Peyer's patch (tissue), 4 donors: ENCODE measurements at places on chromosomes 11 and 22.

- no peak for DNase-seq
Measured at GRCh38 chr22:43743131-43743530, 69.0 kb downstream of the EFCAB6 start.

DNA sequence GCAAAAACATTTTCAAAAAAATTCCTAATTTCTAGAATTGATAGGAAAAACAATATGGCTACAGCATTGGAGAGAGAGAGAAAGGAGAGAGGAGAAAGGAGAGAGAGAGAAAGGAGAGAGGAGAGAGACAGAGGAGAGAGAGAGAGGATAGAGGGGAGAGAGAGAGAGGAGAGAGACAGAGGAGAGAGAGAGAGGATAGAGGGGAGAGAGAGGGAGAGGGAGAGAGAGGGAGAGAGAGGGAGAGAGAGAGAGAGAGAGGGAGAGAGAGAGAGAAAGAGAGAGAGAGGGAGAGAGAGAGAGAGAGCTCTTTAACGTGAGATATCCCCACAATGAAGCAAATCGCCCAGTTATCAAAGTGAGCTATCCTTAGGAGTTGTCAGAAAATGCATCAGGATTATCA lies 737 bp upstream of the TYR start:
- DNase-seq = no peak

- peak; percentile 81 for DNase-seq
Measured at GRCh38 chr11:65498042-65498726, 661 bp upstream of the MALAT1 start.

DNA sequence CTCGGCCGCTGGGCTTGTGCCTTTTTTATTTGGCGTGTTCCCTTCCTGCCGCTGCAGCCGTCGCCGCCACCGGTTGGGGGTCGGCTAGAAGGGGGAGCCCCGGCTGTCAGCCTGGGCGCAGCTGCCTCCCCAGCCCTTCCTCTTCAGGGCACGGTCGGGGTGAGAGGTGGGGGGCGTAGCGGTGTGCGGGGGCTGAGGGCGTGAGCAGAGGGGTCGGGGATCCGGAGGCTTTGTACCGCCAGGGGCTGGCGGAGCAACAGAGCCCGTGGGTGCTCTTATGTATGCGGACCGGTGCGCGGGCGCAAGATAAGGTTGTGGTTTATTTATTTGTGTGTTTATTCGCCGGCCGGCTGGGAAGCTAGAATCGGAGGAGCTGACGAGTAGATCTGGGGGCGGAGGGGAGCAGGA lies 477 bp downstream of the ZBTB16 start:
- peak; percentile 73 for DNase-seq

- DNase-seq = no peak
Measured at GRCh38 chr22:38631724-38632123, 24.5 kb downstream of the FAM227A start.

DNA sequence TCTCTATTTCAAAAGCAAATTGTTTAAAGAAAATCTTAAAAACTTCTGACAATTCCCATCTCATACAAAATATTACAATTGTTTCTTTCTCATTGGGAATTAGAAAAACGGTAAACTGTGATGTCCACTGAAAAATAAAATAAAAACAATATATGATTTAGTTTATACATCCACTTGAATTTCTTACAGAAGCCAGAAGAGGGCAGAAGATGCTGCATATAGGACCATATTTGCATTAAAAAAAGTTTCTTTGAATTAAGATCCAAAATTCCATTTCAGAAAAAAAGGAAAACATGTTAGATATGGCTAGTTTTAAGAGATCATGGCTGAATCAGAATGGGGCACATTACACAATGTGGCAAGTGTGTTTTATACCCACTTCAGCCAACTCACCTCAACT lies 39.3 kb upstream of the LRRC4C start:
- no peak for DNase-seq

GRCh38 chr11:93225662-93226061 lies 27.9 kb upstream of the SLC36A4 start:
- no peak for DNase-seq

- no peak for DNase-seq
Measured at GRCh38 chr11:130115218-130115617, 44.4 kb upstream of the ST14 start.

- DNase-seq = no peak
Measured at GRCh38 chr11:33005175-33005574, 10.5 kb upstream of the DEPDC7 start.

DNA sequence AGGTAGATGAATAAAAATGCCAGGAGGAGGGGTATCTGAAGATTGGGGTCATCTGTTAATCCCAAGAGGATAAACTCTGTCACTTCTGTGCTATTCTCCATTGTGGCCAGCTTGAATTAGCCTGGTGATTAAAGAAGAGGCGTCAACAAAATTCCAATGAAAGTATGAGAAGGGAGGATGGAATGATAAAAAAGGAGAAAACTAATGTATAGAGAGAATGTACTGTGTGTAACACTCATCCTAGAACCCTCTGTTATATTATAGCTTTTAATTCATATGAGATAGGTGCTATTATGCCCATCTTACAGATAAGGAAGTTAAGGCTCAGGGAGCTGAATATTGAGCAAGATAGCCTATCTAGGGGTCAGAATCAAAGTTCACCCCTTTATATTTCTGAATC lies at the start of gene OR5B21:
Gene OR5B21, minus strand, starts transcription at position 101 of the 400 bp plus-strand sequence. Its CDS starts 0 bp downstream, at position 101.
- DNase-seq = no peak

GRCh38 chr11:8221046-8221723 lies 42.5 kb downstream of the LMO1 start:
- DNase-seq = no peak

GRCh38 chr11:112185883-112186282 lies 10.6 kb downstream of the BCO2 start:
- no peak for DNase-seq

- DNase-seq = peak; percentile 57
Measured at GRCh38 chr11:102111787-102112508, 1.7 kb downstream of the YAP1 start.

GRCh38 chr11:111736621-111737443 lies 29.4 kb downstream of the PPP2R1B start:
- no peak for DNase-seq

GRCh38 chr11:103731670-103732069 lies 304.8 kb upstream of the DDI1 start:
- no peak for DNase-seq

- no peak for DNase-seq
Measured at GRCh38 chr11:105389952-105390351, 219.9 kb upstream of the GRIA4 start.

DNA sequence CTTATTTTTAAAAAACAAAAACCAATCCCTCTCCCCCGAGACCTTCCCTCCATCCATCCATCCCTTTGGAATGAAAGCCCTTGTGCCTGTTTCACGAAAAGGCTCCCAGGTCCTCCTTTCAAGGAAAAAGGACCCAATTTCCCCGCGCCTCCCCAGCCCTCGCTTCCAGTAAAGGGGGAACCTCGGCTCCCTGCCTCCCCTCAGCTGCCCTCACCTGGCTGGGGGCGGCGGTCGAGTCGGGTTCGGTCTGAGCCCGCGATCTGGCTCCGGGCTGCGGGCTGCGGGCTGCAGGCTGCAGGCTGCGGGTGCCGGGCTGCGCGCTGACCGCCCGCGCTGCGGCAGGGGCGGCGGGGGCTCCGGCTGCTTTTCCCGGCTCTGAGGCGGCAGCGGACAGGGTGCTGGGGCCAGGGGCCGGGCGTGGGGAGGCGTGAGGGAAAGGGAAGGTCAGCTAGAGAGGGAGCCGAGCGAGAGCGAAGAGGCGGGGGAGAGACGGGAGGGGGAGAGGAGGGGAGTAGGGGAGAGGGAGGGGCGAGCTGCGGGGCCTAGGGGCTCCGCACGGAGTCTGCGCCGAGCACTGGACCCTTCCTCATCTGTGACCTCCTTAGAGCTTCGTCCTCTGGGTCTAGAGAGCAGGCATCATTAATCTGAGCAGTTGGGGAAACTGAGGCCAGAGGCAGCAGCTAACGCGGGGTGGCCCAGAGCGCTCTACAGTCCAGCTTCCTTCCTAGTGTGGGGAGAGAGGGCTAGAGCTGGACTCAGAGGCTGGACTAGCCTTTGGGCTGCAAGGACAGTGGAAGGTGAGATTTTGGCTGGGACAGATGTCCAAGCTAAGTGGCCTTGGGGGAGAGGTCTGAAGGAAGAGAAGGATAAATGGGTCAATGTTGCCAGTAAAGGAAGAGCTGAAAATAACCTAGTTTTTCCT lies at the start of gene C1QTNF4:
Gene C1QTNF4, minus strand, starts transcription at position 478 of the 922 bp plus-strand sequence. CDS start 3,601 bp downstream, outside the sequence.
- no peak for DNase-seq

DNA sequence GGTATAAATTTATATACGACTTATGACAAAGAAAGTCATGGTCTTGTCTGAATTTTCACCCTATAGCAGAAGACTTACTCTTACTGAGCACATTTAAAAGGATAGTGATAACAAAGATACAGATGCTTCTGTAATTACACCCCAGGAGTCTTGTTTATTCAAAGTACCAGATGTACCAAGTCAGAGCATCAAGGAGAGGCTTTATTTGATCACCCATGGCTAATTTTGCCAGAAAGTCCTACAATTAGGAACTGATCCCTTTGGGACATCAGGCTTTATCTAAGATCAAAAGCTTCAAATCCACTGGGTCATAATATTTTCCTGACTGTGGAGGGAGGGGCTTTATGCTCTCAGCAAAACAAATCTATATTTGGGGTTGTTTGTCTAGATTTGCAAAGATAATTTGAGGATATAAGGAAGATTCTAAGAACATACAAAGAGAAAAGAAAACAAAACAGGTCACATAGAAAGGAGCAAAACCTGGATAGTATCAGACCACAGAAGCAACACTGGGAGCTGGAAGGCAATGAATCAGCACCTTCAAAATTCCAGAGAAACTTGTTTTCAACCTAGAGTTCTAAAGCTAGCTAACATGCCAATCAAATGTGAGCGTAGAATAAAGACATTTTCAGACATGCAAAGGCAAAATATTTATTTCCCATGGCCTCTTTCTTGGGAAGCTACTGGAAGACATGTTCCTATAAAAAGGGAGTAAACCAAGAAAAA lies 124.8 kb upstream of the CSNK2A3 start:
- DNase-seq = no peak

DNA sequence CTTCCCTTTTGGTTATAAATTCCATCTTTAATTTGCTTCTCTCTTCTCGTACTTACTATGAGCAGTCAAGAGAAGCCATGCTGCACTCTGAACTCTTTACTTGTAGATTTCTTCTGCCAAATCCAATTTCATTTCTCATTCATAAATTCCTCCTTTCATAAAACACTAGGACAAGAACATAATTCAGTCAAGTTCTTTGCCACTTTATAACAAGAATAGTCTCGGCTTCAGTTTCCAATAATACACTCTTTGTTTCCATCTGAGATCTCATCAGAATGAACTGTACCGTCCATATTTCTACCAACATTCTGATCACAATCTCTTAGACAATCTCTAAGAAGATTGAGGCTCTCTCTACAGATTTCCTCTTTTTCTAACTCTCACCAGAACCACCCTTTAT lies 25.1 kb downstream of the IZUMO1R start:
- no peak for DNase-seq

DNA sequence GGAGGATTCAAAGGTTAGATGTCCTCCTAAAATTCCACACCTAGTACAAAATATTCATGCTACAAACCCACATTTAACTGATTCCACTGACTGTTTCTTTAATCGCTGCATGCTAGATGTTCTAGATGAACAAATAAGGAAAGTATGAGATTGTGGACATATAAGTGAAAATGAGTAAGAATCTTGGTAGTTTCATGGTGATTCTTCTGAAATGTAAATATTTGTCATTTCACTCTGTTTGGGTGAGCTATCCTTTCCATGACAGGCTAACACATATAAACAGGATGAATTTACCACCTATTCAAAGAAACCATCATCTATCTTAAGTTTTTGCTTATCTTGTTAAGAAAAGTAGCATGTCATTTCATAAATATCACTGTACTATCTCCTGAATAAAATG lies 14.8 kb downstream of the OR5B3 start:
- DNase-seq = no peak

GRCh38 chr11:125591649-125592304 lies 875 bp upstream of the STT3A start:
- DNase-seq = peak; percentile 42

DNA sequence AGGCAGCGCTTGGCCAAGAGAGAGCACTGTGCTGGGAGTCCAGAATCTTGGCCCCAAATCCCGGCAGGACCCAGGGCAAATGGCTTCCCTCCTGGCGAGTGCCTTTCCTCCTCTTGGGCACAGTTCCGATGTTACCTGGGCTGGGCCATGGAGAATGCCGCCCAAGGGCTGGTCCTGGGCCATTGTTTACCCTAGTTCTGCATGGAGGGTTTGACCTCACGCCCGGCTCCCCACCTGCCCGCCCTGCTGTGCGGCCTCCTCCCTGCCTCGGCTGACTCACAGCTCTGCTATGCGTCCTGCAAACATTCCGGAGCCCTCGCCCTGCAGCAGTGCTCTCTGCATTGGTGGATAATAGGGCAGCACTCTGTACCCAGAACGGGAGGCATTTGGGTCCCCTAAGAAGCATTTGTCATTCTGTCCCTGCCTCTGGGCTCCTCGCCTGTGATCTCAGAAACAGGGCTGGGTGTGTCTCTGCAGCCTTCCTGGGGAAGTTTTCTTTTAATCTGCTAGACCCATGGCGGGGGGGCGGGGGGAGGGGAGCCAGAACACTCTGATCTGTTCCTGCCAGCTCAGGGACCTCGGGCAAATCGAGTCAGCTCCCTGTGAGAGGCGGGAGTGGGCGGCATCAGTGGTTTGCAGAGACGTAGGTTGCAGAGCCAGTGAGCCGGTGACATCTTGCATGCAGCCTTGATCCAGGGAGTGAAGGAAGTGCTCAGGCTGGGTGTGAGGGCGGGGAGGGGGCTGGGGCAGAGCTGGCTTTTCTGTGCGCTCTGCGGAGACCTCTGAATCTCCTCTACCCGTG lies 32.9 kb upstream of the SMIM38 start:
- peak; percentile 22 for DNase-seq

DNA sequence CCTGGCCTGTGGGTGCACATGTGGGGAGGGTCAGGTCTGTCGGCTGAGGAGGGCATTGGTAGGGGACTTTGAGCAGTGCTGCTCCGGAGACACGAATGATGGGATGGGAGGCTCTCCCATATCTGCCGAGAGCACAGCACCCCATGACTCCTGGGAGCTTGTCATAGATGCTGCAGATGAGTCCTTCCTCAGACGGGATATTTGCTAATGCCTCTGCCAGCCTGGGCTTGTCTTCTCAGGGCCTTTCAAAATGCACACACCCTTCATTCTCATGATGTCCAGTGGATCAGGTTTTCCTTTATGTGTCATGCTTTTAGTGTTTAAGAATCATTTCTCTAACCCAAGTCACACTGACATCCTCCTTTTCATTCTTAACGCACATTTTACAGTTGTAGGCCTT lies 8.1 kb upstream of the RNH1 start:
- no peak for DNase-seq

DNA sequence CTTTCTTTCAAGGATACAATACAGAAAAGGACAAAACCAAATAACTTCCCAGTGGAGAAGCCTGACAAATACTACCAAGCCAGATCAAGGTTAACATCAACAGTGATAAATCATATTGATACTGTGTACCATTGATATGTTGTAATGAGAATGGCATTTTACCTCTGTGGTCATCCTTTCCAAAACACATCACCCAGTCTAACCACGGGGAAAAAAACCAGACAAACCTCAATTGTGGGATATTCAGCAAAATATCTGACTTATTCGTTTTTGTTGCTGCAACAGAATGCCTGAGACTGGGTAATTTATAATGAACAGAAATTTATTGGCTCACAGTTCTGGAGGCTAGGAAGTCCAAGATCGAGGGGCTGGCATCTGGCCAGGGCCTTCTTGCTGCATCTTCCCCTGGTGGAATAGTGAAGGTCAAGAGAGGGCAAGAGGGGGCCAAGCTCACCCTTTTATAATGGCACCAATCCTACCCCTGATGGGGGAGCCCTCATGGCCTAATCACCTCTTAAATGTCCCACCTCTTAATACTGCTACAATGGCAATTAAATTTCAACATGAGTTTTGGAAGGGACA lies 66.1 kb downstream of the FAM76B start:
- DNase-seq = no peak

GRCh38 chr22:30610299-30610698 lies 3.3 kb downstream of the TCN2 start:
- no peak for DNase-seq
